ENCODE measurements at places on chromosomes 2 and 18.

DNA sequence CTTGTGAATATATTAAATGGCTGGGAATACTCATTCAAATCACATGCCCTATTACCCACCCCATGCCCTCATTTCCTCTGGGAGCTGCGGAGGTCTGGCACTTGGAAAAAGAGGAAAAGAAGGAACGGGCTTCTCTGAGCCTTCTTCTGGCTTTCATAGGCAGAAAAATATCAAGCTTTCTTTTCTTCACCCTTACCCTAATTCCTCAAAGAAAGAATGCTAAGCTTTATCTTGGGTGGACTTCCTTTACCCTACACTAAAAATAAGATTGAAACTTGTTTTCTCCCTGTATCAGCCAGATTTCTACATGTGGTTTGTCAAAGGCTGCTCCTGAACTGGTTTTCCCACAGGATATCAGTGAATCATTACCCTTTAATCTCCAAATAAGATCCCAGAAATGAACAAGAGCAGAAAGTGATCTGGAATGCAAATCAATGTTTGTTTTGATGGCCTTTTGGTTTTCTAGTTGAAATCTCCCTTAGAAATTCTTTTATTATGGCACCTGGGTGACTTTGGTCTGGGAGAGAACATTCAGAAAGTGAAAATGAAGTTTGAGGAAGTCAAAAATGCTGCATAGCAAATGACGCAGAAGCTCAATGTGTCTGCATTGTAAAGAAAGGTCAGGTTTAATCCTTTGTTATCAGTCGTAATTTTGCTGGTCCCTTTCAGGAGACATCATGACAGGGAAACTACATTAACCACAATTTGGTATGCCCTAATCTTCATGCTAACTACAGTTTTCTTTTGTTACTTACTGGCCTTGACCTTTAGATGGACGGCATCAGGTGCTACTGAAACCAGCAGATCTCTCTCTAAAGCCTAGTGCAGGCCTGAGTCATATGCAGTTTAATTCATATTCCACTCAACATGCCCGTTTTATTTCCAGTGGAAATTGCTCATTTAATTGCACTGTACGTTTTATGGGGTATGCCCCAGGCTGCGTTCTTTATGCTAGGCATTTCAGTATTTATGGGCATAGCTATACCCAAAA is 46.6 kb upstream of the HNRNPA3 start:
- no peak for DNase-seq

GRCh38 chr2:236965021-236965840 is 120.5 kb upstream of the COPS8 start:
- DNase-seq = no peak

GRCh38 chr2:42895134-42895790 is 102.9 kb upstream of the HAAO start:
- DNase-seq = no peak

DNA sequence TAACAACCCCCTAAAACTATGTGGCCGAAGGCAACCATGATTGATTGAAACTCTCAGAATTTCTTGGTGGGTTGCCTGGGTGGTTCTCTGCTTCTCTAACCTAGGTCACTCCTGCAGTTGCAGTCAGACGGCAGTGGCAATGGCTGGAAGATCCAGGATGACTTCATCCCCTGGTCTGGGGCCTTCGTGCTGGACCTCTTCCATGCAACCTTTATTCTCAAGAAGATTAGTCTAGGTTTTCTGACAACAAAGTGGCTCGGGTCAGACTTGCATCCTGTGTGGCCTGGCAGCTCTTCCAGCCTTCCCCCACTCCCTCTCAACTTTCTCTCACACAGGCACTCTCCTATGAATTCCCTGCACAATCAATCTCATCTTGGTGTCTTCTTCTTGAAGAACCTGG is 76.4 kb downstream of the METTL4 start:
- no peak for DNase-seq

GRCh38 chr2:79129260-79129659 is 9.0 kb downstream of the REG1A start:
- no peak for DNase-seq

- DNase-seq = no peak
Measured at GRCh38 chr2:137202318-137202717, 437.0 kb downstream of the THSD7B start.
